SK-N-MC (cell line): ENCODE measurements at places on chromosomes 12 and 14.
A peak's percentile ranks its signal among the peaks of the same experiment; 100 is the strongest.

GRCh38 chr14:75273272-75274049 is 5.2 kb upstream of the FOS start:
- DNase-seq = no peak

- peak; percentile 57 for DNase-seq
Observed at GRCh38 chr14:89221109-89221810, 195.8 kb downstream of the FOXN3 start.

GRCh38 chr12:100967189-100967588 is 172.6 kb downstream of the ANO4 start:
- peak; percentile 93 for DNase-seq

GRCh38 chr12:64587447-64587846 is 22.8 kb upstream of the RASSF3 start:
- no peak for DNase-seq

DNA sequence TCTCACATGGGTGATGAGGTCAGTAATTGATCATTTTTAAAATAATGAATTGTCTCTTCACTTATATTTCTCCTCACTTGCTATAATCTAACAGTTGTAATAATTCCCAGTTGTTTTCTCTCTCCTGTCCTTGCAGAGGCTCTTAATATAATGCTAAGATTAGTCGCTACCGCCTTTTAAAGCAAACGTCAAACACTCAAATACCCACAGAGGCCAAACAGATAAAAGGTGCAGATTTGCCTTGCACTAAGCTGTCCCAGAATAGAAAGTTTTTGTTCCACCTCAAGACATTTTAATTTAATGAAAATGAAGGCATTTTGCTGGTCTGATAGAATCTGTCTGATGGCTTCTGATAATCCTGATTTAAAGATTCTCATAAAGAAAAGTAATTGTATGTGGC is 159.0 kb downstream of the KICS2 start:
- no peak for DNase-seq

DNA sequence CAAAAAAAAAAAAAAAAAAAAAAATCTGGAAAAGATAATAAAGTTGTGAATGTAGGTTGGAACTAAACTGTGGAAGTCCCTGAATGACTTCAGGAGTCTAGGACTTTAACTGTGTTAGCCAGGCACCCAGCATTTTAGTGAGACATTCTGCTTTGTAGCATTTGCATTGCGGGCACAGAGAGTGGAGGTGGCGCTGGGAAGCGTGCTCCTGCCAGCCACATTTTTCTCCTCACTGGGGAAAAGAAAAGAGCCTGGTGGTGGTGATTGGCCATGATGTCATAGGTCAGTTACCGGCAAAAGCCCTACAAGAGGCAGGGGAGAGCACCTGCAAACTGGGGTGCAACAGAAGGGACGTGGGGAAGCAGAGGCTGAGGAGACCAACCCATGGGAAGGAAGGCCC is 9.7 kb upstream of the GAPDH start:
- no peak for DNase-seq

DNA sequence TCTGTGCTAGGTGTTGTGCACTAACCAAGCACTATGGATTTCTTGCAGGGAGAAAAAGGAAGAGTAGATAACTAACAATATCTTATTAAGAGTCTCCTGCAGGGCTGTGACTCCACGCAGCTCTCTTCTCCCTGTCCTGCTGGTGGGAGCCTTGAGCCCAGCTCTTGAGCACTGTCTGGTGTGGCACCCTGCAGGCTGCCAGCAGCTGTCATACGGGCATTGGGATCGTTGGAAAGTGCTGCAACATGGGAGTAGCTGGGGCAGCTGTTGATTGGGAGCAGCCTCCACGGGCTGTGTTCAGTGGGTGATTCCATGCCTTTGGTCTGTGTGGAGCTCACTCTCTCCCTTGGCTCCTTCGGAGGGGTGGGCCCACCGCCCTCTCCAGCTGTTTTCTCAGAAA is 125.3 kb downstream of the FBXL14 start:
- no peak for DNase-seq

- DNase-seq = no peak
Observed at GRCh38 chr14:80636071-80636470, 305.5 kb downstream of the CEP128 start.

GRCh38 chr12:128606051-128606450 is 217.7 kb downstream of the SLC15A4 start:
- peak; percentile 92 for DNase-seq

DNA sequence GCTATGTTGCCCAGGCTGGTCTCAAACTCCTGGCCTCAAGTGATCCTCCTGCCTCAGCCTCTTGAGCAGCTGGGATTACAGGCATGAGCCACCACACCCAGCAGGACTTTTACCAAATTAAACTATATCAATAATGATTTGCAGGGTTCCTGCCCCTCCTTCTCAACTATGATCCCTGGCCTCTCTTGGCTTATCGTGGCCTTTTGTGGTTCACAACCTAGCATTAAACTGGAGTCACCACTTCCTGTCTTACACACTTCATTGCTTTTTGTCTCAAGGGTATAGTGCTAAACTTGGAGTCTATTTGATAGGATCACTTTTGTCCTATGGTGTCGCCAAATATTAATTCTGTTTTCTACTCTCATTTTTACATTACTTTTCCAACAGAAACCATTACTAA is 64.5 kb downstream of the SEC23A start:
- DNase-seq = no peak

DNA sequence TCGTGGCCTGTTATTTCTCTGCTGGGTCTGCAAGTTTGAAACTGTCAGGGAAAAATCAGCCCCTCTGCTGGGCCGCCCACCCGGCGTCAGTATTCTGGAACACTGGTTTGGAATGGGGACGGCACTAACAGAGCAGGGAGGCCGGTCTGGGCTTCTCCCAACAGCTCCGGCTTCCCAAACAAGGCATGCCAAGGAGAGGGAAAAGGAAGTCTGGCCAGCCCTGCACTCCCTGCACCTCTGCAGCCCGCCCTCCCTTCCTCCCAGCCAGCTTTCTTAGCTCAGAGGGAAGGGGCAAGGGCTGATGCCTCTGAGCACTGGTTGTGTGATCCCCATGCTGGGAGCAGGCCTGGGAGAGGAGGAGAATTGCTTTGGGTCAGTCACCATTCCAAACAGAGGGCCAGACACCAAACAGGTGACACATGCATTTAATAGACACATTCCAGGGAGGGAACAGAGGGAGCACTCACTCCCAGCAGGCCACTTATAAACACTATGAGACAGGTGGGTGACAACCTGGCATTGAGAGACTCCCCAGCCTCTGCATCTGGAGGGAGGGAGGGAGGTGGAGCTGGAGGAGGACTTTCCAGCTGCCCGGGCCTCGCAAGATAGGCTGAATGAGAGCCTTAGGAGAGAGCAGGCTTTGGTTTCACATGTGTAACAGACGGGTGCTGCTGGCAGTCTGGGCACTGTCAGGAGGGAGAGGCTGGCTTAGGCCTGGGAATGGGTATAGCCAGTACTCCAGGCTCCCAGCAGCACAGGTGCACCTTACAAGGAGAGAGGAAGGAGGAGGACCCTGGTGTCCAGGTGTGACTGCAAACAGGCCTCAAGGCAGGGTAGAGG is 10.3 kb downstream of the KRT75 start:
- no peak for DNase-seq

DNA sequence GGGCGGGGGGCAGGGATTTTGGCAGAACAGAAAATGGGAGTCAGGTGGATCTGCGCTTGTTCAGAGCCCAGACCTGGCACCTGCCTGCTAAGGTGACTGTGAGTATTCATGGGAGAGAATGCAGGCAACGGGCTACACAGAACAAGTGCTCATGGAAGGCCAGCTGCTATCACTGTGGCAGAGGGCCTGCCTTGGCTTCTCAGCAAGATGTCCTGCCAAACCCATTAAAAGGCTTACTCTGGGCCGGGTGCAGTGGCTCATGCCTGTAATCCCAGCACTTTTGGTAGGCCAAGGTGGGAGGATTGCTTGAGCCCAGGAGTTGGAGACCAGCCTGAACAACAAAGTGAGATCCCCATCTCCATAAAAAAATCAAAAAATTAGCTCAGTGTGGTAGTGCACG is 21.0 kb downstream of the DIO3 start:
- no peak for DNase-seq

GRCh38 chr14:73713206-73713802 is 880 bp downstream of the PNMA1 start:
- no peak for DNase-seq

DNA sequence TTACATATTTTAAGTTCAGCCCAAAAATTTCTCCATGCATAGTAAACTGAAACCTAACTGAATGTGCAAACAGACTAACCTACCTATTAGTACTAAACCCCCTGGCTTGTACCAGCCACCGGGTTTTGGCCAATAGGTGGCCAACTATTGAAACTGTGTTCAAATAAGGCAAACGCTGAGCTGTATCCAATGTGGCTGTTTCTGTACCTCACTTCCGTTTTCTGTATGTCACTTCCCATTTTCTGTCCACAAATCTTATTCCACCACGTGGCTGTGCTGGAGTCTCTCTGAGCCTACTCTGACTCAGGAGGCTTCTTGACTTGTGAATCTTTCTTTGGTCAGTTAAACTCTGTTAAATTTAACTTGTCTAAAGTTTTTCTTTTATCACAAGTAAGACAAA is 6.0 kb upstream of the FBXO34 start:
- DNase-seq = no peak

DNA sequence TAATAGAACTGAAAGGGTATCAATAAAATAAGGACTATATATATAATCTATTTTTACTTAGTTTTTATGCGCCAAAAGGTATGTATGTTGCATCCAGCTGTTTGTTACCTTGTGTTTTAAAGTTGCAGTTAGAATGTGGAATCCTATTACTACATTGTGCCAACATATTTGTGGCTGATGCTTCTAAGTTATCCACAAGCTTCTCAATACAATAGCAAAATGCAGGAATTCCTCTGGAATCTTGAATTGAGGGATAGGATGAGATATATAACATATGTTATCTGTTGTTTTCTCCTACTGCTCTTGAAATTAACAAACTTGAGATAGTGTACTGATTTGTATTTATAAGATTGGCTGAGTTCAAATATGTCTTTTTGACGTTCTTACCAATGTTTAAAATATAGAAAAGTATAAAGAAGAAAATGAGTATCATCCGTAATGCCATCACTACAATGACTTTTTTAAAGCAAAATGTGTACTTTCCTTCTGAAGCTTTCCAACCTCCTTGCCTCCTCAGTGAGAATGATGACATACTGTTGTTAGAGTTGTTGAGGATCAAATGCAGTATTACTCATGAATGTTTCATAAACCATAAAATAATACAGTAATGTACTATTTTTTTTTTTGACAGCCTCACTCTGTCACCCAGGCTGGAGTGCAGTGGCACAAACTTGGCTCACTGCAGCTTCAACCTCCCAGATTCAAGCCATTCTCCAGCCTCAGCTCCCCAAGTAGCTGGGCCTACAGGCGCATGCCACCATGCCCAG is 6.6 kb downstream of the RAP1B start:
- DNase-seq = no peak

DNA sequence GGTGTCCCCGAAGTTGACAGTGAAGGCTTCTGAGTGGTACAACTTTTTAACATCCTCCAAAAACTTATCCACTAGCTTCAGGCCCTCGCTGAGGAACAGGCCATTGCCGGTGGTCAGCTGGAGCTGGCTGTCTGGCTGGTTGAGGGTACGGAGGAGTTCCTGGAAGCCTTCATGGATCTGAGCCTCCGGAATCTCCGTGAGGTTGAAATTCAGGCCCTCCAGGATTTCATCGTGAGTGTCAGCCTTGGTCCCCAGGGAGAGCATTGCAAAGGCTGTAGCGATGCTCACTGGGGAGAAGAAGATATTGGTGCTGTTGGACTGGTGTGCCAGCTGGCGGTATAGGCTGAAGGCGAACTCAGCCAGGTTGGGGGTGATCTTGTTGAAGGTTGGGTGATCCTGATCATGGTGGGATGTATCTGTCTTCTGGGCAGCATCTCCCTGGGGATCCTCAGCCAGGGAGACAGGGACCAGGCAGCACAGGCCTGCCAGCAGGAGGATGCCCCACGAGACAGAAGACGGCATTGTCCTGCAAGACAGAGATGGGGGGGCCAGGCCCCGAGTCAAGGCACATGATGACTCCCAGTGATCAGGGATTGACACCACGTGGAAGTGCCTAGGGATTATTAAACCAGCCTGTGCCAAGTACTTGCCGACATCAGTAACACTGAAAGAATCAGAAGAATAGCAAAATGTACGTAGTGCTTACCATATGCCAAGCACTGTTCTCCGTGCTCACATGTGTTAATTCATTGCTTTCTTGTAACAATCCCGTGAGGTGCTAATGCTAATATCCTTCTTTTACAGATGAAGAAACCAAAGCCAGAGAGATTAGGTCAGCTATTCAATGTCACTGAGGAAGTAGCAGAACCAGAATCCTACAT is 5.4 kb downstream of the SERPINA1 start:
- DNase-seq = no peak

DNA sequence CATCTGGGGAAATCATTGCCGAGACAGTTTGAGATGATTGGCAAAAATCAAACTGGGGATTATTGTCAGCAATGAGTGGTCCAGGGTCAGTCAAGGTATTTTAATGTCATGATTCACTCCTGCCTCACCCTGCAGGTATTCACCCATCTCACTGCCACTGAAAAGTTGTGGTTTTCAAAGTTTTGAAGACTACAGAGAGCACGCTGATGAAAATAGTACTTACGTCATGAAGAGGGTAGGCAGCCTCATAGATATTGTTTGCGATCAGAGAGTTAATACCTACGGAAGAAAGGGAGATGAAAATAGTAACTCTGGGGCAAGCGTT is 138.0 kb downstream of the ANO2 start:
- DNase-seq = no peak

DNA sequence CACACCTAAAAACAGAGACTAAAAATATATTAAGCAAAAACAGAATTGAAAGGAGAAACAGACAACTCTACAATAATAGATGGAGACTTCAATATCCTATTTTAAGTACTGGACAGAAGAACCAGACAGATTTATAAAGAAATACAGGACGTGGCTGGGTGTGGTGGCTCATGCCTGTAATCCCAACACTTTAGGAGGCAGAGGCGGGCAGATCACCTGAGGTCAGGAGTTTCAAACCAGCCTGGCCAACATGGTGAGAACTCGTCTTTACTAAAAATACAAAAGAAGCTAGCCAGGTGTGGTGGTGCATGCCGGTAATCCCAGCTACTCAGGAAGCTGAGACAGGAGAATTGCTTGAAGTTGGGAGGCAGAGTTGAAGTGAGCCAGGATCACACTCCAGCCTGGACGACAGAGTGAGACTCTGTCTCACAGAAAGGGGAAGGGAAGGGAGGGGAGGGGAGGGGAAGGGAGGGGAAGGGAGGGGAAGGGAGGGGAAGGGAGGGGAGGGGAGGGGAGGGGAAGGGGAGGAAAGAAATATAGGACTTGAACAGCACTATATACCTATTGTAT is 53.0 kb downstream of the CDK17 start:
- DNase-seq = no peak
